ENCODE measurements at places on chromosomes 11 and 22.

- DNase-seq = peak; percentile 15
Measured at GRCh38 chr11:46889689-46890475, 28.5 kb downstream of the LRP4 start.

DNA sequence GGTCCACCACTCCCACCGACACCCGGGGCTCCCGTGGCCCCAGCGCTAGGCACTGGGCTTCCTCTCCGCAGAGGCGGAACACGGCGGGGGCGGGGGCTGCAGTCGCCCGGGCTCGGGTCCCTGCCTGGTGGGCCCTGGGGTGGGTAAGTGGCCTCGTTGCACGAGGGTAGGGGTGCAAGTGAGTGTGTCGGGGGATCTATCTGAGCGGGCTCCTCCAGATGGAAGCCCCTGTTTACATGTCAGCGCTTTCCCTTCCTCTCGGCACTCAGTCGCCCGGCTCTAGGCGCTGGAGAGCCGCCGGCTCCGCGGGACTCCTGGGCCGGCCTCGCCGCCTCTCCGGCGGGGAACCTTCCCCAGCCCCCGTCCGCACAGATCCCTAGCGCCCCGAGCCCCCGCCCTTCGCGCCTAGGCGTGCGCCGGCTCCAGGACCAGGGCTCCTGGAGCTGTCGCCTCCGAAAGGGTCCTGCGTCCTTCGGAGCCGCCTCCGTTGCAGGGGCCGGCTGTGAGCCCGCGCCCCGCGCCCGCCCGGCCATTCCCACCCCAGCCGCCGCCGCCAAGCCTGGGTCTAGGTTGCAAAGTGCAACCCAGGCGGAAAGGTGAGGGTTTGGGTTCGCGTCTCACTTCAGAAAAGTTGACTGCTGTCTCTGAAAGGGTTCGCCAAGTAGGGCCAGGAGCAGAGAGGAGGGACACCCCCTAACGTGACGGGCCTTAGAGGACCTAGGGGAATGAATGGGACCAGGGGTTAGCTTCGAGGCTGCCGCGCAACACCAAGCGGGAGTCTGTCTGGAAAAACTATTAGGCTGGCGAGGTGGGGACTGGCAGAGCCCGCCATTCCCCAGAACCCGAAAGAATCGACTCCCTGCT is 978 bp downstream of the FLI1 start:
- no peak for DNase-seq

DNA sequence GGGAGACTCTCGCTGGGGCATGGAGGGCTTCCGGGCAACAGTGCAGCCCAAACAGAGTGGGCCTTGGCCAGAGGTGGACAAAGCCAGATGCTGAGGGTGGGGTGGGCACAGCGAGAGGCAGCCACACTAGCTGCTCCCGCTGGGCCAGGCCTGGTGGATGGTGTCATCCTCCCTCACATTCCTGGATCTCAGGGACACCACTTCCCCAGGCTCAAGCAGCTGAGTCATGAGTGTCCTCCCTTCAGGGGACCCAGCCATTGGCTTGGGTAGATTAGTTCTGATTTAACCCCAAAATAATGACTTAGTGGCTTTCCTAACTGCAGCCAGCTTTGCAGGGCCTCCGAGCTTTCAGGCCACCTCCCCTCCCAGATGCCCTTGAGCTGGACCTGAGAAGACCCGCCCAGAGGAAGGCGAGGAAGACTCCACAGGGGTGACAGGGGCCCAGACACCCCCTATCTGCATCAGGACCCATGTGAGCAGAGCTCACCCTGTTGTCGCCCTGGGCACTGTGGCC is 25.9 kb upstream of the WNT7B start:
- no peak for DNase-seq

- DNase-seq = peak; percentile 8
Measured at GRCh38 chr22:50012211-50013181, at the start of gene IL17REL. TSS of gene IL17REL (minus strand) at chr22:50012765. CDS start at chr22:50012646, 119 bp downstream.

DNA sequence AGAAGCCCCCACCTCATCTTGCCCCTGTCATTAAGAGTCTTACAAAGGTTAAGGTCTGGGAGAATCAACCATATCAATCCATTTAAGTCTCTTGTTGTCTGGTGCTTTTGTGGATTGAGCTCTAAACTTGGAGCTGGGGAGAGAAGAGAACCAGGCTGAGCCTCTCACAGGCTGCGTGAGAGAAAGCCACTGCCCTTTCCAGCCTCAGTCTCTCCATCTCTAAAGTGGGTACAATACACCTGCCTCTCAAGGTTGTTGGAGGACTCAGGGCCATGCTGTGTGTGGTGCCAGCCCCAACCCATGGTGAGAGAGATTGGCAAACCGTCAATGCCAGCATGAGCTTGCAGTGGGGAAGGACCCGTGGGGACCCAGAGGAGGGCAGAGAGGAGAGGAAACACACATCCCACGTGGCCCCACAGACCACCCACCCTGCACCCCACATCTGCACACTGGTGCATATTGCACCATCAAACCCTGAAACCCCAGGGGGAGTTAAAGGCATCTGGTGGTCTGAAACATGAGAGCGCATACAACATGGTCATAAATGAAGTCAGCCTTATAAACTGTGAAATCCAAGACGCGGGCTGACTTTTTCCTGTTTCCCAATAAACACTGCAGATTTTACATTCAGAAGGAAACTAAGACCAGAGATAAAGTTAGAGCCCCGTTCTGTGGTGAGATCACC is 27.5 kb upstream of the FBLN1 start:
- DNase-seq = no peak

DNA sequence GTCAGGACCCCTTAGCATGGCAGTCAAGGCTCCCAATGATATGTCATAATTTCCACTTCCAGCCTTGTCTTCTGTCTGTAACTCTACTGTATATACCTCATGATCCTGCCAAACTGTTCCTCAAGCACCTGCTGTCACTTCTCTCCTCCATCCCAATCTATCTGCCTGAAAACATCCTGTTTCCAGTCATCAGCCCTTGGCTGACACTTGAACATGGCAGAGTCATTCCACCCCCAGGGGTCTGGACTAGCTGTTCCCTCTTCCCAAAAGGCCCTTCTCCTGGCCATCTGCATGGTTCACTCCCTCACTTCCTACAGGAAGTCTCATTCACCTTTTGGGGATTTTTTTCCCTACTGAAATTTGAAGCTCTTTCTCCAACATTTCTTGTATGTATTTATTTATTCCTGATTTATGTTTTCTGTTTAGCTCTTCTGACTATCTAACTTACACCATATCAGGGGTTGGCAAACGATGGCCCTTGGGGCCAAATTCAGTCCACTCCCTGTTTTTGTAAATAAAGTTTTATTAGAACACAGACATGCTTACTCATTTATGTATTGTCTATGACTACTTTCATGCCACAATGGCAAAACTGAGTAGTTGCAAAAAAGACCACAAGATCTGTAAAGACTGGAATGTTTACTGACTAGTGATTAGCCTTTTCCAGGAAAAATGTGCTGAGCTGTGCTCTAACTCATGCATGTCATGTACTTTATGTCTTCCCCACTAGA is 278.4 kb downstream of the KIRREL3 start:
- DNase-seq = no peak

- DNase-seq = no peak
Measured at GRCh38 chr11:86941871-86942599, 13.2 kb downstream of the FZD4 start.

DNA sequence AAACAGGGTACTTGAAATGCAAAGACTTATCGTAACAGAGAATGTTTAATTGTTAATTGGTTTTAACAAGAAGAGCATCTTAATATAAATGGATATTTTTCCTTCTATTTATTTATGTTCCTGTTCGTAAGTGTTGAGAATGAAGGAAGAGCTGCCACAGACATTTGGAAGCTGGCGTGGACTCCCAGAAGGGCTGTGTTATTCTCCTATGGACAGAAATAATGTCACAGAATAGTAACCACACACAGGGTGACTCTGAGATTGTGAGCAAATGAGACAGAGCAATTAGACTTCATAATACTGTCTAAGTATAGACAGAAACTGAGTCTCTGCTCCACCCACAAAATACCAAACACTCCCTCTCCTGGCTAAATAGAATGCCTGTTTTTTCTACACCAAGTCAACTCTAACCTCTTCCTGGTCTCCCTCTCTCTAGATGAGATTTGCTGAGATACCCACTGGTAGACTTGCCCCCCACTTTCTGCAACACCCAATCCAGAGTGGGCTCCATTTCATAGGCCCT is 6.1 kb downstream of the APOL3 start:
- no peak for DNase-seq

DNA sequence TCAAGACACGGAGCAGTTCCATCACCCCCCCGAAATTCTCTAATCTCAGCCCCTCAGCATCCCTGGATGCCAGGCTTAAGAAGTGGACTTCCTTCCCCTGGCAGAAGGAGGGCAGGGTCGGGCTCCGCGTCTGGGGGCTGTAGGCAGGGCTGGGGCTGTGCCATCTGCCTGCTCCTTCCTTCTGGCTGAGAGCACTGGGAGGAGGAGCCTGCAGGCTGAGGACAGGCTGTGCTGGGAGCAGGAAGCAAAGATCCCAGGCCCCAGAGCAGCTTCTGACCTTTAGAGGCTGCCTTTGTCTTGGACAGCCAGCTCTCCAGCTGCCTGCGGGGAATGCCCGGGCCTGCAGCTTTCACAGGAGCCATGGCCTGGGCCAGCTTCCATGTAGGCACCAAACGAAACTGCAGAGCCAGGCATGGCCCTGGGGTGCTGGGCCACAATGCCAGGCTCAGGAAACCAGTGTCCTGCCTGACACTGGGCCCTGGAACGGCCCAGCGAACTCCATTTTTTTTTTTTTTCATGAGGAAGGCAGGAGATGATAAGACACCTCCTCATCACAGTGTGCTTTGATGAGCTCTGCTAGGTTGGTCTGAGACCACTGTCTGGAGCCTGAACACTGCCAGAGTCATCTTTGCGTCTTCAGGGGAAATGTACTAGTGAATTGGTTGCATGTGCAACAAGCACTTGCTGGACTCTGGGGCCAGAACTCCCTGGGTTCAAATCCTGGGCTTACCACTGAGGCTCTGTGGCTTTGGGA is 67.9 kb downstream of the MCM5 start:
- DNase-seq = peak; percentile 47

DNA sequence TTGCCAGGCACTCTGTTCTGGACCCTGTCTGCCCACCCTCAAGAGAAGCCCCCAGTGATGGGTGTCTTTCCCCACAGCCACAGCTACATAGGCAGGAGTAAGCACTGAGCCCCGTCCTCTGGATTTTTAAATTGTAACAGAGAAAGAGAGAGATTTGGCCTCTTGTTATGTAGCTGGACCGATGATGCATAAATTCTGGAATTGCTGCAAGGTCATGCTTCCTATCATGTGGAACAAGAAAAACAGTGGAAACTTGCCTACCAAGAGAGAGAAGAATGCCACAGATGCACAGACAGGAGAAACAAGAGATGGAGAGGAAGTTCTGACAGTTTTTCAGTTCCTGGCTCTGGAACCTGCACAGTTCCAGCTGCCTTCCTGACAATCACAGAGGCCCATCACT is 150.2 kb downstream of the ETS1 start:
- no peak for DNase-seq

- no peak for DNase-seq
Measured at GRCh38 chr11:23079382-23079813, 219.1 kb upstream of the CCDC179 start.

- no peak for DNase-seq
Measured at GRCh38 chr11:118439646-118440045, 3.4 kb downstream of the KMT2A start.

DNA sequence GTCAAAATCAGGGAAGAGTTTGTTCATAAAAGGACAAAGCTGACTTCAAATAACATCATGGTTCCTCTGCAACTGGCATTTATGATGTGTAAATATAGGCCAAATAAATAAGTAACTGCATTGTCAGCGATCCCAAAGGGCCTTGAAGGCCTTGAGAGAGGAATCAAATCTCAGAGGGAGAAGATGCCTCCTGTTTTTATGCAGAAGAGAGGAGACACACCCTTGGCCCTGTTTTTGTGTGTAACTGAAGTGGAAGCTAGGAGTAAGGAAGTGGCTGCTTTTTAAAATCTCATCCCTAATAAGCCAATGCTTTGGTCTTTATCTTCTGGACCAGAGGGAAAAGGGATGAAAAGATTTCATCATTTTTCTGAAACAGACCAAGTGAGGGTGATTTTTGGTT is 15.7 kb upstream of the SCN3B start:
- no peak for DNase-seq

DNA sequence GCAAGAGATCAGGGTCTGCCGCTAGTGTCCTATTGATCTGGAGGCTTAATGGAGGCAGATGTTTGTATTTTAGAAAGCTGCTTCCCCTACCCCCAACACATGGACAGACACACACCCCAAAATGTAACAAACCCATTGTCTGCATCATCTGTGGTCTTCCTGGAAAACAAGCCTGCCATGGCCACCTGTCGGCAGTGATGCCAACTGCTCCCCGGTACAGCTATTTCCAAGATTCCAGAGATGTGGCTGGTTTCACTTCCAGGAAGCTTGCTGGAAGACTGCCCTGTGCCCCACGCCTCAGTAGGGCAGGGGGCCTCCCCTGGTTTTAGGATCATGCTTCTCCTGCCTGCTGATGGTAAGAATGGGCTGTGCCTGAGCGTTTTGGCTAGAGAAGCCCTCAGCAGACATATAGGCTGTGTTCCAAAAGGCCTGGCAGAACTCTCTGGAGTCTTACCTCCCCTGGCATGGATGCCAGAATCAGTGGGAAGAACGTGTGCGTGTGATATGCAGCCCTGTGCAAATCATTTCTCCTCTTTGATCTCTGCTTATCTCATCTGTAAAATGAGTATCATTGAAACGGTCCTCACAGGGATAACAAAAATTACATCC is 108.6 kb downstream of the FBXO7 start:
- no peak for DNase-seq

GRCh38 chr11:76526878-76527277 is 82.1 kb downstream of the EMSY start:
- DNase-seq = no peak

GRCh38 chr11:44324749-44325525 is 15.0 kb upstream of the ALX4 start:
- peak; percentile 75 for DNase-seq

DNA sequence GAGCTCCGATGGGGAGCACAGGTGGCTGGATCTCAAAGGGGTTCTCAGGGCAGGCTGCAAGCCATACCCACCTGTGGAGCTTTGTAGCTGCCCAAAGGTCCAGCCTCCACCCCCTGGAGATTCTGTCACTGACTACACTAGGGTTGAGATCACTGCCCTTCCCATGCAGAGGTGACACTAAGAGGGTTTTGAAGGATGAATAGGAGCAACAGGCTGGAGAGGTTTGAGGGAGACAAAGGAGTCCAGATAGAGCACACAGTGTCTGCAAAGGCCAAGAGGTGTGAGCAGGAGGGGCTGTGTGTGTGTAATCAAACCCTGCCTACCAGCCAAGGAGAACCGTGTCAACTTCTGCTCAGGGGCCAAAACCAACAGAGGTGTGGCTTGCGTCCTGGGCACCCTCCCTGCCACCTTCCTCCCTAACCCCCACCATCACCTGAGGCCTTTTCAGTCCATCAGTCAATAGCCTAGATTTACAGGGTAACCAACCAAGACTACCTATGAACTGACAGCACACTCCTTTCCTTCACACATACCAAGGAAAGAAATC is 43.0 kb upstream of the WNT11 start:
- no peak for DNase-seq

DNA sequence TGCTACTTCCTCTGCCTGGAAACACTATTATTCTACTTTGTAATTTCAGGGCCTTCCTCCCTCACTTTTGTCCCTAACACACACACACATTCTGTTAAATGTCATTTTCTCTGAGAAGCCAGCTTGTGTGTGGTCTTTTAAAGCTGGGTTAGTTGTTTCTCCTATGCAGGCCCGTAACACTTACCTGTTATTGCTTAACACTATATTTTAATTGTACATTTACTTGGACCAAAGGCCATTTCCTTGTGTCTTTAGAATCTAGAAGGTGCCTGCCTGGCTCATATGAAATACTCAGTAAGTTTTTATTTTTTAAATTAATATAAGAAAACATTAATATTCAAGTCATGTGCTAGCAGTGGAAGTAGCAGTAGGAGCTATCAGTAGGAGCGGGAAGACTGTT is 30.6 kb downstream of the FAR1 start:
- DNase-seq = no peak
